ENCODE measurements at places on chromosomes 2 and 18. TPM values are rescaled to one million over a fixed set of nuclear protein-coding genes. Genes with fewer than 3 reads are reported as not detected.

Gene NFU1
- 108 TPM for polyA plus RNA-seq

Gene HJURP
- polyA plus RNA-seq, result not detected

Gene HOXD13
- polyA plus RNA-seq, result not detected

Gene CPS1
- polyA plus RNA-seq, result not detected

Gene VIL1
- polyA plus RNA-seq, result 0.06 TPM

Gene CCBE1
- polyA plus RNA-seq, result not detected

All from naive B cell (primary cell).